ENCODE measurements at places on chromosomes 2 and 18. TPM values are rescaled to one million over a fixed set of nuclear protein-coding genes. Genes with fewer than 3 reads are reported as not detected.
A peak's percentile ranks its signal among the peaks of the same experiment; 100 is the strongest.

DNA sequence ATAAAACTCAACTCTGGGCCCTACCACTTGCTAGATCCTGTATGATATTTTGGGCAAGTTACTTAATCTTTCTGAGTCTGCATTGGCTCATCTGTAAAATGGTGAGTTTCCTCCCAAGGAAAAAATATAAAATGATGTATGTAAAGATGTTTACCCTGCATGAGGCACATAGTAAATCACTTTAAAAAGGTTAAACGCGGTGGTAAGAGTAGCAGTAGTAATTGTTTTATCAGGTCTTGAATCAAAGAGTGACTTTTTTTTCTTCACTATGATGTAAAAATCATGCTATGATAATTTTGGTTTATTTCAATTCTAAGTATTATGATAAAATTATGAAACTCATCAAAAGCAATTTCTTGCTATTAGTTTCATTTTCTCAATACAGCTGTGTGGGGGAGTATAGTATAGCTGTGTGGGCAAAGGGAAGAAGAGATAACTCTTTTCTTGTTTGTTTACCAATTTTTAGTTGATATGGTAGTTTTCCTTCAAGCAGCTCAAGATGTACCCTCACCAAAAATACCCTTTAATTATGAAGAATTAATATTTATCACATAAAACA is 10.7 kb downstream of the ARHGAP15 start:
- no peak for DNase-seq

DNA sequence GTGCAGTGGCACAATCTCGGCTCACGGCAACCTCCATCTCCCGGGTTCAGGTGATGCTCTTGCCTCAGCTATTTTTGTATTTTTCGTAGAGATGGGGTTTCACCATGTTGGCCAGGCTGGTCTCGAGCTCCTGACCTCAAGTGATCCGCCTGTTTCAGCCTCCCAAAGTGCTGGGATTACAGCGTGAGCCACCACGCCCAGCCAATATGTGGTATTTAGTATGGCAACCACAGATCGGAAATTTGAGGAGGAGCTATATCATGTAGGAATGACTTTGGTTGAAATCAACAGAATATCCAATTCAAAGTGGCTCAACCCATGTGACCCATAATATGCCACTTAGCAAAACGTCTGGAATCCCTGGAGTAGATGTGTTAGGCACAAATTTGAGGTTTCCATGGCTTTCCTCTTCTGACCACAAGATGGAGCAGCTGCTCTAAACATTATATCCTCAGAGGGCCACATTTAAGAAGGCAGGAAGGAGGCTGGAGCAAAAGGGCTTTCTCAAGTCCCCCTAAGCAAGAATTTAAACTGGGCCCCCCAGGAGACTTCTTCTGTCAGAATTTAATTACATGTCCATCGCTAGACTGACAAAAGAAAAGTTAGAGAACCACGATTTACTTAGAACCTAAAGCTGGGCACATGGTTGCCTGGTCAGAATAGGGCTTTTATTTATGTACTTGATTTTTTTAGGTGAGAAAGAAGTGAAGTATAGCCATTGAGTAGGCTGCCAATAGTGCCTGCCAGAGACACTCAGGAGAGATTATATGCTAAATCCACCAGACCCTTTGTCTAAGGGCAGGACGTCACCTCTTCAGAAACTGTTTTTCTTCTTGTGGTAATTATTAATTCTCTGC is 49.6 kb upstream of the ITSN2 start:
- DNase-seq, result peak; percentile 48

- DNase-seq, result no peak
Measured at GRCh38 chr2:26164231-26164630, 8.7 kb upstream of the GAREM2 start.

- no peak for DNase-seq
Measured at GRCh38 chr2:231924889-231925275, 1.3 kb downstream of the NPPC start.

The EPB41L3 gene
- polyA plus RNA-seq, result 0.17 TPM

The OSBPL6 gene
- polyA plus RNA-seq, result not detected

The CFAP221 gene
- polyA plus RNA-seq, result not detected

The RANBP2 gene
- polyA plus RNA-seq, result 14.9 TPM

The RAB27B gene
- polyA plus RNA-seq, result 0.72 TPM

The GPAT2 gene
- 2.5 TPM for polyA plus RNA-seq

Data from naive B cell (primary cell).